ENCODE measurements at places on chromosomes 11 and 22.
A peak's percentile ranks its signal among the peaks of the same experiment; 100 is the strongest.

GRCh38 chr22:47616396-47617020 lies 854.1 kb downstream of the TBC1D22A start:
- no peak for DNase-seq

DNA sequence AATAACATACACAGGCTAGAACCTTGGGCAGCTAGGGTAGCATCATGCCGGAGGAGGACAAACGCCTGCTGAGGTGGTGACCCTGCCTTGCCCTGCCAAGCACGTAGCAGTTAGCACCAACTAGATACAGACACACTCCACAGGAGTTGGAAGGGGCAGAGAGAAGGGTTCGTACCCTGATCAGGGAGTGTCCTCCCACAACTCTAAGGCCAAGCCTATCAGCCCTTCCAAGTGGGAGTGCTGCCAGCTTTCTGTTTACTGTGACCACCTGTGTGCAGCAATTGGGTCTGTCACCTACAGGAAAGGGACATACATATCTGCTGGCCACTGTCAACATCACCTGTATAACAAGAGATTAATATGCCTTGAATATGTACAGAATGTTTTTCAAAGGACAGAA lies 1.9 kb upstream of the THAP7 start:
- no peak for DNase-seq

GRCh38 chr22:32050678-32051515 lies 7.8 kb downstream of the SLC5A1 start:
- peak; percentile 37 for DNase-seq

- no peak for DNase-seq
These were observed 2.4 kb upstream of the CECR2 start for GRCh38 chr22:17366830-17367229.

GRCh38 chr11:36792996-36793914 lies 195.2 kb upstream of the RAG2 start:
- no peak for DNase-seq

GRCh38 chr22:50551160-50551752 lies 5.6 kb downstream of the KLHDC7B start:
- DNase-seq = no peak

- no peak for DNase-seq
These were observed 251.9 kb downstream of the ST3GAL4 start for GRCh38 chr11:126607374-126607773.

- DNase-seq = no peak
These were observed 189.3 kb downstream of the FAT3 start for GRCh38 chr11:92413757-92414513.

GRCh38 chr11:120335556-120335907 lies 681 bp upstream of the ARHGEF12 start:
- no peak for DNase-seq

GRCh38 chr11:121714351-121714750 lies 261.6 kb upstream of the SORL1-AS1 start:
- DNase-seq = no peak

DNA sequence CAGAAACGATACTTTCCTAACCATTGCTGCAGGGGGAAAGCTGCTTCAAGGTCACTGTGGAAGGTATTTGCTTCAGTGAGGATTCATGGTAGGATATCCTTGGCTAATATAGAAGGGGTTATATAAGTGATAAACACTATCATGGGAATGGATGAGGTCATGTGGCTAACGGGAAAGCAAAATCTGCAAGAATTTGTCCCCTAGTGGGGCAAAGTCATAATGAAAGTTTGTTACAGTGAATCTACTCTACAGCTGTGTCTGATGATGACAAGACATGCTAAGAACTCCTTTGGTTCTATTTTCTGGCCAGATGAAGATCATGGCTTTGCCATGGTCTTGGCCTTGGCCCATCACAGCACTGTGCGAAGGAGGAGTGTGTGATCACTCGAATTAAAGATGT lies 13.8 kb downstream of the MMP20 start:
- DNase-seq = no peak

DNA sequence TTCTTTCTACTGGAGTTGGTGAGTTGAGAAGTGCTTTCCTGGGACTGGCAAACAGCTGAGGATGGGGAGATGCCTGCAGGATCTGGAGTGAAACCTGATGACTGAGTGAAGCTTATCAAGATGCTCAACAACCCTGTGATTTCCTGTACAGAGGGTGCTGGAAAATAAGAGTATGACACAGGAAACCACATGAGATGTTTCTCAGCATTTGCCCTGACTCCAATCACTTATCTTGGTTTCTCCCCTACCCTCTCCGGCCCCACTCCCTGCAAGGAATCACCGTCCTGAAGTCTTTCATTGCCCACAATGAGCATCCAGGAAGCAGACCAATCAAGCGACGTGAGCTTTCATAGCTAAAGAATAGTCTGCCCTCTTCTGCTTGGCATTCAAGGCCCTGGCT lies at the start of gene MRGPRX2:
Gene MRGPRX2 (minus strand): TSS at position 89 of the 400 bp plus-strand sequence. CDS start 4,315 bp downstream, outside the sequence.
- no peak for DNase-seq

DNA sequence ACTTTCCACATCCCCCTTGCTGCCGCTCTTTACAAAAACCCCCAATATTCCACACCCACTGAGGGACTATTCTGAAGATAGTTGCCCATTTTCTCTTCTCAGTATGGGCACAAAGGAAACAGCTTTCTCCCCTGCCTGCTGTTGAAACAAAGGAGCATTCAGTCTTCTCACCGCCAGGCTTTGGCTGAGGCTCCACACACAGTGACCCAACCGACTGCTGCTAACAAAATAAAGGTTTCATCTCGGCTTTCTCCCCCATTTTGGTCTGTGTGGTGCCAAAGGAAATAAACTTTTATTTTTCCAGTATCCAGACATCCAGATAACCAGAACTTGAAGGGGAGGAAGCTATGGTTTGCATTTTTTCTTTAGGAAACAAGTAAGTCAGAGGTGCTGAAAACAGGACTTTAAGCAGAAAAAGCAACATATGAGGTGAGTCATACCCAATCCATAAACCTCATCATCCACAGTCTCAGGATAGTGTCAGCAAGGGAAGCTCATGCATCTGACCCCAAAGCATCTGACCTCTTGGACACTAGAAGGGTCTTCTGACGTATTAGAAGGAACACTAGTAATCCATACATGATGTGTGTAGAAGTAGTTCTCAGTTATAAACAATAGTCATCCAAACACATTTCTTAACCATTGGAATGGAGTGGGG lies 6.4 kb downstream of the CLMP start:
- no peak for DNase-seq

- DNase-seq = no peak
These were observed 29.6 kb downstream of the TMEM184B start for GRCh38 chr22:38243007-38243765.

- no peak for DNase-seq
These were observed 157.7 kb upstream of the NECTIN1 start for GRCh38 chr11:119886667-119887230.

DNA sequence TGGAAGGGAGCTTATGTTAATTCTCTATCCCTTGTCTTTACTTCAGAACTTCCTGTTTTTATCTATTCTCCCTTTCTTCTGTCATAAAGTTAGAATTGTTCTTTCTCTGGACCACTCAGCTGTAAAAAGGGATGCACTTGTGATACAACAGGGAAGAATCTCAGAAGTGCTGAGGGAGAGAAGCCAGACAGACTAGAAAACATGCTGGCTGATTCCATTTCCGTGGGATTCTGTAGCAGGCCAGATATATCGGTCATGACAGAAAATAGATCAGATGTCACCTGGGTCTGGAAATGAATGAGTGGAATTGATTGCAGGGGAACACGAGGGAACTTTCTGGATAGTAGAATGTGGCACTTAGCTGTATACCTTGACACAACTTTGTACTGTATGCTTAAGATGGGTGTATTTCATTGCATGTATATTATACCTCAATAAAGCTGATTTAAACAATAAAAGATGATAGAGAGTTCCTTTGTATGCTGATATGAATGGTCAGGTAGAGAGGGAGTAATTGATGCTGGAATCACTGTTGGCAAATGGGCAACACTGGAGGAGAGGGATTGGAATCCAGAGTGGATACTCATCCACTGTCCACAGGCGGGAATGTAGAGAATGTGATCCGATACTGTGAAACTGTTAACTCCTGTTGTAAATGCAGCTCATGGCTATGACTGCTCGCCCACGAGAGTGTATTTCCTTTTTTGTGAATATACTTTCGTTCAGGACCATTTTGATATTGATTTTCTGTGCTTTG lies 59.6 kb downstream of the ATXN10 start:
- DNase-seq = no peak

DNA sequence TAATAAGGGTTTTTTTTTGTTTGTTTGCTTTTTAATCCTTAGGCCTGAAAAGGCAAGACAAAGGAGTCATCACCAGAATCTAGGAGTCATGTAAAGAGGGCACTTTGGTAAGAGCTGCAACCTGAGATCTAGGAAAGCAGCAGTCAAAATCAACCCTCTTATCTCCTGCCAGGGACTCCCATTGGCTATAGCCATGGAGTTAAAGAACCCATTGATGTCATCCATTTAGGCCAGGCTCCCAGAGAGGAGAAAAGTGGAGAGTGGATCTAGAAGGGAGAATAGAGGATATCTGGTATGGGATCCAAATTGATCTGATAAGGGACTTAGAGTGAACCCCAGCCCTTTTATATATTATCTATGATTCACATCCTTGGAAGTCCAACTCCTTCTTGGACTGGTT lies 35.9 kb downstream of the ZNF215 start:
- no peak for DNase-seq

DNA sequence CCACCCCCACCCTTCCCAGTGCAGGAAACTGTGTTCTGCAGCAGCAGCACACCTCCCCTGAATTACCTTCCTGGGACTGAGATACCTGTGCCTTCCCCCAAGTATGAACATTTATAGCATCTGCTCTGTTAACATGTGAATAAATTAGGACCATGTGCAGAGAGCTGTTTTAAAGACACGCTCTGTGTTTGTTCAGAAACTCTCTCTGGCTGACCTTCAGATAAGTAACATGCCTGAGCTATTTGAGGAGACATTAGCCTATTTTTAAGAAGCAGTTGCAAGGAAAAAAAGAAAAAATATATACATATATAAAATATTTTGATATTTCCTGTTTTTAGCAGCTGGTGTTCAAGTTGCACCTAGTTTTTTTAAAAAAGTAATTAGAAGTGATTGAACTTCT lies 5.4 kb downstream of the NAV2 start:
- no peak for DNase-seq

DNA sequence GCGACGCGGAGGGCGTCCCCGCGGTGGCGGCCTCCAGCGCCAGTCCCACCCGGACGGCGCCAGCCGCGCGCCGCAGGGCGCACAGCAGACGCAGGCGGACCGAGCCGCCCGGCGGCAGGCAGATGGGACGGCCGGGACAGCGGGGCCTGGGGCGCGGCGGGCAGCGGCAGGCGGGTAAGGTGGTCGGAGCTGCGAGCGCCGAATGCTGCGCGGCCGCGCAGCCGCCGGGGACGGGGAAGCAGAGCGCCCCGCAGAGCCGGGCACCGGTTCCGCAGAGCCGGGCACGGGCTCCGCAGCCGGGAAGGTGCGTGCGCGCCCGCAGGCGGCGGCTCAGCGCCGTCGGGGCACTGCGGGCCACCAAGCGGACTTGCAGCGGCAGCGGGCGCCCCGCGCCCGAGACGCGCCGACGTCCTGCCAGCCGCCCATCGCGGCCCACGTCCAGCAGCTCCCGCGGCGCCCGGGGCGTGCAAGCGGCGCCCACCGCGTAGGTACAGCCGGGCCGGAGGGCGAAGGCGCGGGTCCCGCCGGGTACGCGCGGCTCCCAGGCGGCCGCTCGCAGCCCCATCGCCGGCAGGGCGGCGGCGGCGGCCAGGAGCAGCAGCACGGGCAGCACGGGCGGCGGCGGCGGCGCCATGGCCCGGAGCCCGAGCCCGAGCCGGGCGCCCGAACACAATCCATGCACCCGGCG lies 739 bp downstream of the CELSR1 start:
- DNase-seq = no peak

All from stimulated activated CD8-positive, alpha-beta memory T cell treated with anti-CD3 and anti-CD28 coated beads, Interleukin-4, amount 100 ng/mL, for 24 hours (primary cell).